Activated naive CD8-positive, alpha-beta T cell treated with anti-CD3 and anti-CD28 coated beads, Interleukin-2, amount 10 ng/mL, durations not matched to agents 7 days and 5 days (primary cell): ENCODE measurements at places on chromosomes 3 and 15. TPM values are rescaled to one million over a fixed set of nuclear protein-coding genes. Genes with fewer than 3 reads are reported as not detected.

GRCh38 chr3:127544192-127544802 lies 46.2 kb downstream of the TPRA1 start:
- peak; percentile 63 for DNase-seq
- peaks cover 4% of the 10 kb centered on the region for H3K4me1 ChIP-seq
- peaks cover 22% of the 10 kb centered on the region for H3K27me3 ChIP-seq
- no peaks in the 10 kb centered on the region for H3K36me3 ChIP-seq
- no peak overlapping the region for H3K4me3 ChIP-seq

DNA sequence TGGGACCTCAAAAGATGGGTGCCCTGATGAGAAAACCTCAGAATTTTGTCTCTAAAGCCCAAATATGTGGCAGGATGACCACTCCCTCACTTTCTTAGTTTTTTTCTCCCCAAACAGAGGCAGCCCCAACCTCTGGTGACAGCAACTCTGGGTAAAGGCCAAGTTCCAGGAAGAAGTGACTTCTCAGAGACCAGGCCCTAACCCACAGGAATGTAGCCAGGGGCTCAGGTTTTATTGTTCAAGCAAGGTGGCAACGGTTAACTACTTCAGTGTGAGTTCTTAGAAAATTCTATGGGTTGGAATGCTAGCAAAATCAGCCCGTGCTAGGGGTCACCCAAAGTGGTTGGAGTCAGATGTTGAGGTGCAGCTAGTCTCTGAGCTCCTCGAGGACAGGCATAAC lies 5.1 kb upstream of the DNAJA4 start:
- no peak for DNase-seq
- no peak overlapping the region for H3K27ac ChIP-seq
- no peaks in the 10 kb centered on the region for H3K4me1 ChIP-seq
- H3K4me3 ChIP-seq, result no peak overlapping the region
- peaks cover 4% of the 10 kb centered on the region for H3K27me3 ChIP-seq
- H3K36me3 ChIP-seq, result no peaks in the 10 kb centered on the region

GRCh38 chr15:74403991-74404563 lies 29.7 kb downstream of the SEMA7A start:
- H3K36me3 ChIP-seq, result peaks cover 4% of the 10 kb centered on the region
- no peak for DNase-seq
- H3K27me3 ChIP-seq, result no peaks in the 10 kb centered on the region
- H3K4me3 ChIP-seq, result peak overlapping the region; percentile 42

GRCh38 chr3:123733805-123734526 lies 149.1 kb upstream of the HACD2 start:
- H3K27me3 ChIP-seq, result peaks cover 12% of the 10 kb centered on the region
- H3K36me3 ChIP-seq, result no peaks in the 10 kb centered on the region

DNA sequence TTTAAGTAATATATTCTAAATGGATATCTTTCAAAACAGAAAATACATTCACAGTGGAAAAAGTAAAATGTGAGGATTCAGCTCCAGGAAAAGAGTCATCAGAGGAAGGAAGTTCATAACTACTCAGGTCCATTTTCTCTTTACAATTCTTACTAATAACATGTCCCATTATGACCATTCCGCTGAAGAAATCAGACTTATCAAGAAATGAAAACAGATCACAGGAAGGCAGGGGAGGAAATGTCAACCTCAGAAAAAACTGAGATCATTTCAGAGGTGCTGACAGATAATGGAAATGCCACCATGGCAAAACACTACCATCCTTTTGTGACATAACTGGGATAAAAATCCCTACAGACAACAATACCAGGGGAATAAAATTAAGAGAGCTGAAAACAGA lies 139.5 kb downstream of the MAGI1 start:
- H3K4me3 ChIP-seq, result no peak overlapping the region
- H3K27ac ChIP-seq, result no peak overlapping the region
- no peaks in the 10 kb centered on the region for H3K27me3 ChIP-seq
- no peaks in the 10 kb centered on the region for H3K4me1 ChIP-seq
- no peaks in the 10 kb centered on the region for H3K36me3 ChIP-seq
- no peak for DNase-seq

- H3K27me3 ChIP-seq, result no peaks in the 10 kb centered on the region
- H3K4me3 ChIP-seq, result peak overlapping the region; percentile 35
- peaks cover 5% of the 10 kb centered on the region for H3K36me3 ChIP-seq
- DNase-seq, result no peak
- peaks cover 16% of the 10 kb centered on the region for H3K4me1 ChIP-seq
Observed at GRCh38 chr3:114745322-114746240, 401.5 kb downstream of the ZBTB20 start.

- H3K4me1 ChIP-seq, result no peaks in the 10 kb centered on the region
- DNase-seq, result no peak
- H3K27ac ChIP-seq, result no peak overlapping the region
- no peaks in the 10 kb centered on the region for H3K27me3 ChIP-seq
- H3K36me3 ChIP-seq, result no peaks in the 10 kb centered on the region
- no peak overlapping the region for H3K4me3 ChIP-seq
Observed at GRCh38 chr3:55818485-55818884, 331.4 kb upstream of the WNT5A start.

DNA sequence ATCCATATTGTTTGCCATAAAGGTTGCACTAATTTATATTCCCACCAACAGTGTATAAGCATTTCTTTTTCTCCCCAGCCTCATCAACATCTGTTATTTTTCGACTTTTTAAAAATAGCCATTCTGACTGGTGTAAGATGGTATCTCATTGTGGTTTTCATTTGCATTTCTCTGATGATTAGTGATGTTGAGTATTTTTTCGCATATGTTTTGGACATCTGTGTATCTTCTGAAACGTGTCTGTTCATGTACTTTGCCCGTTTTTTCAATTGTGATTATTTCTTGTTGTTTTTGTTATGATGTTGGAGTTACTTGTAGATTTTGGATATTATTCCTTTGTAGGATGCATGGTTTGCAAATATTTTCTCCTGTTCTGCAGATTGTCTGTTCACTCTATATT lies 46.5 kb downstream of the TP63 start:
- no peaks in the 10 kb centered on the region for H3K4me1 ChIP-seq
- no peaks in the 10 kb centered on the region for H3K36me3 ChIP-seq
- no peak for DNase-seq
- no peaks in the 10 kb centered on the region for H3K27me3 ChIP-seq
- no peak overlapping the region for H3K4me3 ChIP-seq

- peaks cover 12% of the 10 kb centered on the region for H3K27me3 ChIP-seq
- no peaks in the 10 kb centered on the region for H3K4me1 ChIP-seq
- DNase-seq, result no peak
- no peak overlapping the region for H3K4me3 ChIP-seq
- no peaks in the 10 kb centered on the region for H3K36me3 ChIP-seq
Observed at GRCh38 chr15:48569591-48570302, 75.8 kb downstream of the FBN1 start.

DNA sequence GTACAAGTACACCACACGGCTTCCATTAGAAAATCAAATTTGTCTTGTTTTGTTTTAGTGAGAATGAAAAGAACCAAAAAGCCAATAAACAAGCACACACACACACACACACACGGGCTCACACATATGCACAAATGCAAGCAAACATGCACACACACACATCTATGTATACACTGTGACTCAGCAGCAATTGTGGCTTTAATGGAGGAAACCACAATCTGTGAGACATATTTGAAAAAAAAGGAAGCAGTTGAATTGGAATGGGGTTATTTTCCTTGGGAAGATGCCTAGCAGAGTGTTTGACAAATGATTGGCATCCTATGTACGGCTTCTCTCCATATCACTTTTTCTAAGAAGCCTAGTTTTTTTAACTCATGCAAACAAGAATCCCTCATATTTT lies 201.1 kb upstream of the ARRDC4 start:
- no peak for DNase-seq
- no peak overlapping the region for H3K27ac ChIP-seq
- H3K4me1 ChIP-seq, result no peaks in the 10 kb centered on the region

GRCh38 chr3:142276781-142277180 lies 51.4 kb upstream of the GK5 start:
- H3K36me3 ChIP-seq, result peaks cover 3% of the 10 kb centered on the region
- no peak overlapping the region for H3K4me3 ChIP-seq
- H3K27me3 ChIP-seq, result no peaks in the 10 kb centered on the region
- no peak for DNase-seq
- peaks cover 13% of the 10 kb centered on the region for H3K4me1 ChIP-seq
- no peak overlapping the region for H3K27ac ChIP-seq

The CCR8 gene
- 1.1 TPM for total RNA-seq

GRCh38 chr3:58332575-58333188 lies at the start of gene PXK:
TSS of gene PXK (plus strand) at chr3:58332892. CDS start at chr3:58332989, 97 bp downstream.
- DNase-seq, result peak; percentile 90
- H3K4me1 ChIP-seq, result peaks cover 32% of the 10 kb centered on the region
- peak within 1 kb of the TSS; percentile 97 for H3K27ac ChIP-seq
- H3K36me3 ChIP-seq, result peaks cover 8% of the 10 kb centered on the region
- no peaks in the 10 kb centered on the region for H3K27me3 ChIP-seq
- H3K4me3 ChIP-seq, result peak within 1 kb of the TSS; percentile 100

- peaks cover 14% of the 10 kb centered on the region for H3K36me3 ChIP-seq
- no peak for DNase-seq
- H3K4me3 ChIP-seq, result no peak overlapping the region
- H3K27ac ChIP-seq, result no peak overlapping the region
- peaks cover under 1% of the 10 kb centered on the region for H3K27me3 ChIP-seq
Observed at GRCh38 chr3:43379343-43379742, 93.0 kb downstream of the SNRK start.

The TIGIT gene
- total RNA-seq, result 42.4 TPM

DNA sequence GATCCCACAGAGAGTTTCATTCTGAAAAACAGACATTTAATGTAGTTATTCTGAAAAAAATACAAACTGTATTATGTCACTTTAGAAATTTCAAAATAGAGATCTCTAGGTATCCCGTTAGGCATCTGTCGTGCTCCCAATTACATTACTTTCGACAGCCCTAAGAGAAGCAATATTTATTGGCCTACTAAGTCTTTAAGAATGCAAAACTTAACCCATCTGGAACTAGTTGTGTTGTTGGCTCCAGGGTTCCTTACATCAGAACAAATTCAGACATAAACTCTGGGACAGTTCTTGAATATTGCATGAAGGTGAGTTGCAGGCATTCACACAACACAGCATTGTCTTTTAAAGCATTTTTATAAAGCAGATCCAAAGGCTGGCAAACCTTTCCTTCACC lies 498.4 kb downstream of the FHIT start:
- H3K4me3 ChIP-seq, result no peak overlapping the region
- no peaks in the 10 kb centered on the region for H3K4me1 ChIP-seq
- no peak for DNase-seq
- no peaks in the 10 kb centered on the region for H3K36me3 ChIP-seq

- DNase-seq, result no peak
- H3K27ac ChIP-seq, result no peak overlapping the region
- peaks cover 7% of the 10 kb centered on the region for H3K36me3 ChIP-seq
- H3K4me3 ChIP-seq, result no peak overlapping the region
- no peaks in the 10 kb centered on the region for H3K27me3 ChIP-seq
Observed at GRCh38 chr3:100030346-100030745, 84.0 kb downstream of the FILIP1L start.

DNA sequence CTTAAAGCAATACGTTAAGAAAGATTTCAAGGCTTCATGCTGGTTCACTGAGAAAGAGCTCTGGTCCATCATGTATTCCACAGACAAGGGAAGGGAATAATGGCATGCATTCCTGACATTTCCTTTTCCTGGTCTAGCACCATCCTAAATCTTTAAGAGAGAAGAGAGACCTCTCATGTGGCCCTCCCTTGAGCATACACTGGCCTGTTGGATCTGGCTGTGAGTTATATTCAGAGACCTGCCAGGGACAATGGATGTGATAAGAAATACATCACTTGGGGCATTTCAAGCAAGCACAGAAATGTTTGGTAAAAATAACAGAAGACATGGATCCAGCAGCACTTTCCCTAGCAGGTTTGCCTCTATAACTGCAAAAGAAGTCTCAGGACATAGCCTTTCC lies 507.8 kb downstream of the NLGN1 start:
- H3K4me3 ChIP-seq, result no peak overlapping the region
- no peaks in the 10 kb centered on the region for H3K4me1 ChIP-seq

The IL17RE gene
- 0.94 TPM for total RNA-seq
